ENCODE measurements at places on chromosomes 16 and 17. TPM values are rescaled to one million over a fixed set of nuclear protein-coding genes. Genes with fewer than 3 reads are reported as not detected.
A peak's percentile ranks its signal among the peaks of the same experiment; 100 is the strongest.

GRCh38 chr17:82962163-82962720 is 117.2 kb upstream of the METRNL start:
- no peak for DNase-seq

- no peak for DNase-seq
Measured at GRCh38 chr17:48882272-48882671, 10.3 kb upstream of the ATP5MC1 start.

DNA sequence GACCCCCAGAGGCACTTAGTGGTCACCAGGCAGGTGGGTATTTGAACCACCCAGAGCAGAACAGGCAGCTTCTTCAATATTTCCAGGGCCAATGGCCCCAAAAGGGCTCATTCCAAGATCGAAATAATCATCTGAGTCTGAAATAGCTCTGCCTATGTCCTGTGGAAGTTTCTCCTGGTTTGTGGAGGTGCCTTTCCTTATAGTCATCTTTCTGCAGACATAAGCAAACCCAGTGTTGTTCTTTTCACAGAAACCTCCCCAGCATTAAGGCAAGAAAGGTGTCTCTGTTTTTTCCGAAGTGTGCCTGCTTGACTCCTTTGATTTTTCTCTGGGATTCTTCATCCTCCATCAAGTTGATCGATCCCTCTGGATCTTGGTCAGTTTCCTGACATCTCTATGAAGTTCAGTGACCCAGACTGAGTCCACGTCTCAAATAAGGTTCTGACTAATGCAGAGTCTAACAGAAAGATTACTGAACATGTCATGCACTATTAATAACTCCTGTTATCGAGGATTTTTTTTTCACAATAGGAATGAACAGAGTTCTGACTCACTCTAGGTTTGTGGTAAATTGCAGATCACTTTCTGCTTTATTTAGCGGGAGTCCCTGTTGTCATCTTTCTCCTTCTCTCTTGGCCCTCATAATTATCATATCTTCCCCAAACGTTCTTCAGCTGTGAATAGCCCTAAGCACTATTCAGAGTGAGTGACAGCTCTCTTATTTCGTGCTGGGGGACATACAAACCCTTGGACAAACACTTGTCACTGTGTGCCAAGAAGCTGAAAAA is 1.5 kb downstream of the LRRC3C start:
- DNase-seq, result no peak

DNA sequence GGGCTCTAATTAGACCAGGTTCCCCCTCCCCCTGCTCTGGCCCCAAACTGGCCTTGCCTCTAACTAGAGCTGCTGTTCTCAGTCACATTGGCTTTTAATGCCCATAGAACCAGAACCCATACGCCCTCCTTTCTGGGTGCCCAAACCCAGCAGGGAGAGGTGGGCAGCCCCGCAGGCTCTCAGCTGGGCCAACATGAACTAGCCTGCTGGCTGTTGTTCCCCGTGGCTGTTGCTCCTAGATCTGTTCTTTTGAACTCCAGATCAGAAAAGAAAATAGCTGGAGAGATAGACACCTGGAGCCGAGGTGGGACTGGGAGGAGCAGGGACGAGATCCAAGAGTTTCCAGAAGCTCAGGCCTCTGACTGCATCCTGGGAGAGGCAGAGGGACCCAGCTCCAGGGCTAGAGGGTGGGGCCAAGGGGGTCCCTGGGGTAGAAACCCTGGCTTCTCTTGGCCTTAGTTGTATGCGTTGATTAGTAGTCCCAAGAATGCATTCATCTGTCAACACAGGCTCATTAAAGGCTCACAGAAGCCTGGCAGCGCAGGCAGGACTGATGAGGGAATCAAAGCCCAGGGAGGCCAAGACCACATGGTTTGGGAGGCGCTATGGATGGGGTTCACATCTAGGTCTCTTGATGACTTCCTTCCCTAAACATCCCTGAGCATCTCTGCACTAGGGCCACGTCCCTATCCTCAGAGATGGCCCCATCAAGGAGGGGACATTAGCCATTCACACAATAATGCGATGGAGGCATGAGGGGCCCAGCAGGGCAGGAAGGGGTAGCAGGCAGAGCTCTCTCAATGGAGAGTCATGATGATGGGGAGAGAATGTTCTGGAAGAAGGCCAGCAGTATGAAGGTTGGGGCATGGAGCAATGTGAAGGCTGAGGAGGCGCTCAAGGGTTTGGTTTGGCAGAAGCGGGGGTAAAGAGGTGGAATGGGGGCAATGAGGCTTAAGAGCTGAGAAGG is 1.3 kb upstream of the CPSF4L start:
- DNase-seq, result no peak

DNA sequence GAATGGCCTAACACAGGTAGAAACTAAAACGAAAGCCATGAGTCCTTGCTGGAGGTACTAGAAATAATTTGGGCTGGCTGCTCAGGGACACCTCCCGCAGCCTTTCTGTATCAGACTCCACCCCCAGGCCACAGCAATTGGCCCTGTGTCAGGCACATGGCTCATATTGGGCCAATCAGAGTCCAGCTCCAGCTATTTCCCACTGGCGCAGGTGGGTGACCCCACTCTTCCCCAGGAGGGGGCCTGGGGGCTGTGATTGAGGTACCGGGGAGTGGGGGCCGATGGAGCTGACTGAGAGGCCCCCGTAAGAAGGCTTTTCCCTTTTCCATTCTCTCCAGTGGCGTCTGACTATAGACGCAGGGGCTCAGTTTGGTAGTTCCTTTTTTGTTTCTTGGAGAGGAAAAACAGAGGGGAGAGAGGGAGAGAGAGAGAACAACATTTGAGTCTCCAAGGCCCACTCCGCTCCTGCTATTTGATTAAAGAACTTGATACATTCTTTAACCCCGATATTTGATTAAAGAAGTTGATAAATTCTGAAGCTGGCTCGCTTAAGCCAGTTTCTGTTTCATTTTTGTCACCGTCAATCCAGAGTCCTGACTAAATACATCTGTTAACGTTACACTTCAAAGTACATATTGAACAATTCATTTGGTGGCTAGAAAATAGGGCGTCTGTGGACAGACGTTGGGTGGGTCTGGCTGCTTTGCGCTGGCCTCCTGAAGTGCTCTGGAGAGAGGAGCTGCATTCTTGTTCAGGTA is 26.3 kb downstream of the FOXL1 start:
- DNase-seq, result no peak

GRCh38 chr17:74603746-74604145 is 11.7 kb upstream of the CD300LD start:
- DNase-seq, result no peak

- DNase-seq, result no peak
Measured at GRCh38 chr16:52773026-52773425, 226.1 kb upstream of the TOX3 start.

- DNase-seq, result no peak
Measured at GRCh38 chr16:69204172-69204571, 17.2 kb downstream of the SNTB2 start.

DNA sequence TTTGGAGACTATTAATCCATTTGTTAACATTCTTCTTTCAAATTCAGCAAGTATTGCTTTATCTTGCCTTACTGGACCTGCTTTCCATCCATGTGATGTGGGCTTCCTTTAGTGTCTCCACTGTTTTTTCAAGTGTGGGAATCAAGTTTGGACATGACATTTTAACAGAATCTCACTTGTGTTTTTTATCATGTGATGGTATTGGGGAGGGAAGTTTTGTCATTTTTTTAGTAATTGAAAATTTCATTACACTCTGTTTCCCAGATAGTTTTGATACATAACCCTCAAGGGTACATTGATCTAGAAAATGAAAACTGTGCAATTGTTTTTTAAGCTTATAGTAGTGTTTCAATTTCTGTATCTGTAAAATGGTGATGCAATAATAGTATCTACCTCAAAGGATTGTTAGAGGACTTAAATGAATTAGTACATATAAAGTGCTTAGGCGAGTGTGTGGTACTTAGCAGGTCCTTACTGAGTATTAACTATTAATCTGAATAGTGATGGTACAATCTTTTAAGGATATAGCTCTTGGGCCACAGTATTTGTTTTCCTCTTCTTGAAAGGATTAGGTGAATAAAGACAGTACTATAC is 27.3 kb downstream of the AATF start:
- no peak for DNase-seq

- DNase-seq, result no peak
Measured at GRCh38 chr16:16081141-16081540, 131.7 kb downstream of the ABCC1 start.

- peak; percentile 55 for DNase-seq
Measured at GRCh38 chr17:80565343-80566053, 20.9 kb downstream of the RPTOR start.

DNA sequence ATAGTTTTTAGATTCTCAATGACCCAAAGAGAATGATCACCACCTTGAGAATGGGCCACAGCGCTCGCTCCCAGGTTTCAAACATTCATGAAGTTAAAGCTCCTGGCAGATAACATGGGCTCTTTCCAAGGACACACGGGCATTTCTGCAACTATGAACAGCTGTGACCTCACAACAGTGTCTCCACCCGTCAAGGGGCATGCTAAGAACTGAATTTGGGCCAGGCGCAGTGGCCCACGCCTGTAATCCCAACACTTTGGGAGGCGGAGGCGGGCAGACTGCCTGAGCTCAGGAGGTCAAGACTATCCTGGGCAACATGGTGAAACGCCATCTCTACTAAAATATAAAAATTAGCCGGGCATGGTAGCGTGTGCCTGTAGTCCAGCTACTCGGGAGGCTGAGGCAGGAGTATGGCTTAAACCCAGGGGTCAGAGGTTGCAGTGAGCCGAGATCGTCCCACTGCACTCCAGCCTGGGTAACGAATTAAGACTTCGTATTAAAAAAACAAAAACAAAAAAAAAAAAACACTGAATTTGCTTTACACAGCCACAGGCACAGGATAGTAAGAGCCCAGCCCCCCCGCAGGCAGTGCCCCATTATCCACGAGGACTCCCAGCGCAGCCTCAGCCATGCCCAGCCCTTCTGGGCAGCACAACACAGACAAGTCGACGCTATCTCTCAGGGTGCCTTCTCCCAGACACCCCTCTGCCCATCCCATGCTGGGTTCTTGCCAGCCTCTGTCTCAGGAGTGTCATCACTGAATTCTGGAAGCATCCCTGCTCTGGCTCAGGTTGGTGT is 7.2 kb downstream of the USP7 start:
- DNase-seq, result no peak

GRCh38 chr17:17151962-17152361 is 54.2 kb downstream of the PLD6 start:
- no peak for DNase-seq

GRCh38 chr17:43556292-43556691 is 10.2 kb upstream of the ETV4 start:
- DNase-seq, result no peak

DNA sequence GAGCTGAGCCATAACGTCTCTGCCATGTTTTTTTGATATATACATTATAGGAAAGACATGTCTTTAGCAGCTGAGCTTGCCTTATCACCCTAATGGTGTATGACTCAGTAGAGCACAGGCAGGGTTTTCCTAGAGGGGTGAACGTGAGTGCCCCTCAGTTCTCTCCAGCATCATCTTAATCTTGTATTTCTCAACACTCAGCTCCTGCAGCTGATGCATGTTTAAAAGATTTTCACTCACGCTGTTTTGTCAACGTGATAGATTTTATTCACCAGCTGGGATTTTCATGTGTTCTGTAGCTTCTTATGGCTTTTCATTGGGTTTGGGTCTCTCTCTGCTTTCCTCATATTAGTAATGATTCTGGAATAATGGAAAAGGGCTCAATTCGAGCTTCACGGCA is 186.0 kb upstream of the PMFBP1 start:
- no peak for DNase-seq

GRCh38 chr17:57009737-57010445 is 32.0 kb downstream of the SCPEP1 start:
- DNase-seq, result peak; percentile 50

Gene SLC47A1
- polyA plus RNA-seq, result 4.0 TPM

Gene FGF11
- 26.1 TPM for polyA plus RNA-seq

Gene PYDC1
- polyA plus RNA-seq, result 5.9 TPM

Gene ALDH3A1
- polyA plus RNA-seq, result 0.75 TPM

Gene KRTAP2-1
- polyA plus RNA-seq, result not detected

Gene HCRT
- not detected for polyA plus RNA-seq

Gene PRSS22
- polyA plus RNA-seq, result 4.0 TPM

Gene SLC16A11
- polyA plus RNA-seq, result 0.39 TPM

Gene SLC22A31
- polyA plus RNA-seq, result 7.9 TPM

Gene ZNF205
- 28.5 TPM for polyA plus RNA-seq

Gene ABCC12
- 0.02 TPM for polyA plus RNA-seq
